SK-N-DZ (cell line): ENCODE measurements at places on chromosomes 7 and 10.
A peak's percentile ranks its signal among the peaks of the same experiment; 100 is the strongest.

- no peak for DNase-seq
These were observed 233.3 kb downstream of the SLC25A13 start for GRCh38 chr7:96088579-96088978.

- no peak for DNase-seq
These were observed 184.1 kb downstream of the NOC3L start for GRCh38 chr10:94178475-94179253.

- DNase-seq = no peak
These were observed 297.8 kb upstream of the PRKCQ start for GRCh38 chr10:6877722-6878392.

DNA sequence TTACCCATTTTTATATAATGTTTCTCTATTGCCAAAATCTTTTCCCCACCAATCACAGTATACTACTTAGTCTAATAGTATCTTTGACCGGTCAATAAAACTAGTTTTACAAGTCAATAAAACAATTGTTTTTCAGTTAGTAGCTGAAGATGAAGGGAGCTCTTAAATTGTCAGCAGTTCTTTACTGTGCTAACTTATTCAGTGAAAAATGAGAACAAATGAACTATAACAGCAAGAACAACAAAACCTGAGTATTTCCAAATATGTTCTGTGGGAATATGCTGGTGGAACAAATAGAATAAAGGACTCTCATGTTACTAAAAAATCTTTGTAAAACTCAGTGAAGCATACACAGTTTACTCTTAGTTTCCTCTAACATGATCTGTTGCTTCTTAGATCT, 134.0 kb downstream of the SEMA3D start:
- no peak for DNase-seq

DNA sequence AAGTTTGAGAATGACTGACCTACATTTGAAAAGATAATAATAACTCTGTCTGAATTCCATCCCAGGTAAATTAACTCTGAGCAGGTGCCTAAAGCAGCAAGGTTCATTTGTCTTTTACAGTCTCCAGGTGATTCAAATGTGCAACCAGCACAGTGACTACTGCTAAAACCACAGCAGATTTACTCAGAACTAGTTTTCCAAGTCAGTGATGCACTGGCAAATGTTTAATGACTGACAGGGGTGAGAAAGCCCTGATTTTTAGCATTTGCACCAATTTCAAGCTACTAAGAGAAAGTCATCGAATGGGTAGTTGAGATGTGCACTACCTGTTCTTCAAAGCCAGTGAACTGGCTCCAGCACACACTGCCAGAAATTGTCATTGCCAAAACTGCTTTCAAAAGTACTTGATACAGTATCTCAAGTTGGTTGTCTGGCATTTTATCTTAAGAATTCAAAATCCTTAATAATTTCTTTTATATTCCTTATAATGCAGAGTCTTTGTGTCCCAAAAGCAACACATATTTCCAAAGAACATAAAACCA, 60.3 kb downstream of the ATOH7 start:
- no peak for DNase-seq

DNA sequence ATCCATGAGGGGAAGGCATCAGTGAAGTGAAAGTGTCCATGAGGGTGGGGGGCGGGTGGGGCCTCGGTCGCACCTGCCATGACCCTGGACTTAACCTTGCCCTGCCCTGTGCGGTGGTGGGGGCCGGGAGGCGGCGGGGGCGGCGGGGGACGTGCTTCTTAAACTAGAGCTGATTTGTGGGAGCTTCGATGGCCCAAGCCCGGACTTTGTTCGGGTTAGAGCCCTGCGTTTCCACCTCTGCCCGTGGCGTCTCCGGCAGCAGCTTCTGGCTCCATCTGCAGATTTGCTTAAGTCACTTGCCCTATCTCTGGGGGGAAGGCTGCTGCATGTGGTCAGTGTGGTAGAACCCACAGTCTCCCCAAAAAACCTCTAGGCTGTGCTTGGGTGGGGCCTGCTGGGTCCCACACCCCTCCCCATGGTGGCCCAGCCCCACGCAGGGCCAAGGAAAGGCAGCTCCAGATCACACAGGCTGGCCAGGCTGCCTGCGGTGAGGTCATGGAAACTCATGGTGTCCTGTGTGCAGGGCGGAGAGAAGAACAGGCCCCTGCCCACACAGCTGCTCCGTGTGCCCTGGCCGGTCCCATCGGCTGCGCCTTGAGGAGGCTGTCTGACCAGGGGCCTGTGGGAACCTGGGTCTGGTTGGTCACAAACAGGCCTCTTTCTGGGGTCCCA, 93.2 kb downstream of the INPP5A start:
- DNase-seq = no peak

- DNase-seq = peak; percentile 43
These were observed 22.8 kb downstream of the LRRC17 start for GRCh38 chr7:102935450-102936115.

DNA sequence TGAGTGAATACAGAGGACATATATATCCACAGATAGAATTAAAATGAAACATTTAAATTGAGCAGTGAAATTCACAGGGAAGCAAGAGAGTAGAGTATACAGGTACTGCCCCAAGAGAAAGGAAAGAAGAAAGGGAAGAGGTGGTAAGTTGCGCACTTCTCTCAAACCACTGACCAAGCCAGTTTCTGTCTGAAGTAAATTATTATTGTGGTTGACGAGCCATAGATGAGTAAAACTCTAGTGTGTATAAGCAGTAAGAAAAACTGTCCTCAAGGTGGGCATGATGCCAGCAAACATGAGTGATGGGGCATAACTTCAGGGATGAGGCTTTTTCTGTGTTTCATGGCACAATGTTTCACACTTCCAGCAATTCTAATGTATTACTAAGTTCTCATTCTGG, 4.4 kb upstream of the BET1 start:
- DNase-seq = no peak

- DNase-seq = no peak
These were observed 1.9 kb upstream of the NEBL start for GRCh38 chr10:20898866-20899535.

DNA sequence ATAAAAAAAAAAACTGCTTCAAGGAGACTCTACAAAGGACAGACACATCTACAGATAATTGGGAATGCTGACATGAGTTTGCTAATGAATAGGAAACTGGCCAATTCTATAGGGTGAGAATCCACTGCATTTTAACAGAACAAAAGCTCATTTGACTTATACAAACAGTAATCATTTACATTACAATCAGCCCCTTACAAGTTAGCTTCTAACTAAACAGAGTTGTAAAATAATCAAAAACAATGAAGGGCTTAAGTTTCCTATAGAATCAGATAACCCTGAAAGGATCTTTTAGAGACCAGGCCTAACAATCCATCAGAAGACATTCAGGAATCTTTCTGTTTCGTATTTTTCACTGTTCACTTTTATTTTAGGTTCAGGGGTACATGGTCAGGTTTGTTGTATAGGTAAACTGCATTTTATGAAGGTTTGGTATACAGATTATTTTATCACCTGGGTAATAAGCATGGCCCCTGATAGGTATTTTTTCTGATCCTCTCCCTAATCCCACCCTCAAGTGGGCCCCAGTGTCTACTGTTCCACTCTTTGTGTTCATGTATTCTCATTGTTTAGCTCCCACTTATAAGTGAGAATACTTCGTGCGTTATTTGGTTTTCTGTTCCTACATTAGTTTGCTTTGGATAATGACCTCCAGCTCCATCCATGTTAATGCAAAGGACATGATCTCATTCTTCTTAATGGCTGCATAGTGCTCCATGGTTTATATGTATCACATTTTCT, 131.3 kb upstream of the NOBOX start:
- DNase-seq = no peak

GRCh38 chr10:77409697-77410471, 227.7 kb downstream of the KCNMA1 start:
- DNase-seq = no peak

DNA sequence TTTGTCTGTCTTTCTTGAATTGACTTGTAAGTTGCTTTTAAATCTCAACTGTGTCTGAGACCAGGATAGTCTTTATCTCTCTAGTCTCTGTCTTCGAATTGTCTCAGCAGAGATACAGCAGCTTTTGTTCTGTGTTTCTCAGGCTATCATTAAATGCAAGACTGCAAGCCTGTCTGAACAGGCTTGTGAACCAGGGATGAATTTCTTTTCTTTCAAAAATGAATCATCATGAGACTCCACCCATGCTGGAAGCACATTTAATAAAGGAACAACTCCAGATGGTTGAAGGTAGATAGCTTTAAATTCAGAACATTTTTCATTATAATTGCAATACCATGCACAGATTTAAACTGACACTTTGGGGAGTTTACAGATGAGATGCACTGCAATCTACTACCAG, 155.9 kb downstream of the SEC23IP start:
- DNase-seq = no peak

DNA sequence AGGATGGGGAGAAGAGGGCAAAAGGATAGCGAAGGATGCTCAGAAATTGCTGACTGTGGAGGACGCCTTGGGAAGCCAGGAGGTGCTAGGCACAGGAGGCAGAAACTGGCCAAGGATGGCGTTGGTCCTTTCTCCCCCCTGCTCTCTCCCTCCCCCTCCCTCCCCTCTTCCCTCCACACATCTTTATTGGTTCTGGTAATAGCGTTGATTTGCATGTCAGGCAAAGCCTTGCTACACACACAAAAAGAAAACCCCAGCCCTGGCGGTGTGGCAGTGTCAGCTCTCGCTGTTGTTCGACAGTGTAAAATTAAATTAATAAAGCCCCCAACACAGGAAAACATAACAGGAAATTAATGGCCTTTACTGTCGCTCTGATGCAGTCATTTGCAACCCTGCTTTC, 47.2 kb downstream of the PAX2 start:
- no peak for DNase-seq

GRCh38 chr7:22574754-22575520, 74.9 kb upstream of the STEAP1B start:
- DNase-seq = no peak

DNA sequence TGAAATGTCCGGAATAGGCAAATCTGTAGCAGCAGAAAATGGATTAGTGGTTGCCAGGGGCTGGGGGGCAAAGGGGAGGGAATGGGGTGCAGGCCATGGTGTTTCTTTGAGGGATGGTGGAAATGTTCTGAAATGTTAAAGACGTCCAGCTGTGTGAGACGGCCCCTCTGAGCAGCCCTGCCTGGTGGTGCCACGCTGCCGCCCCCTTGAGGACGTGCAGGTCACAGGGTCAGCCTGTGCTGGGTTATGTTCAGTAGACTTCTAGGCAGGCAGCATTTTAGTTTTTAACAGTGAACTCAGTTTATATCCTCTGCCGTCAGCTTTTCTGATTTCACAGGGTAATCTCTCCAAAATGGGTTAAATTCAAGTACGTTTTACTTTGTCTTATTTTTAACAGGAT, 9.4 kb downstream of the NUB1 start:
- DNase-seq = no peak

DNA sequence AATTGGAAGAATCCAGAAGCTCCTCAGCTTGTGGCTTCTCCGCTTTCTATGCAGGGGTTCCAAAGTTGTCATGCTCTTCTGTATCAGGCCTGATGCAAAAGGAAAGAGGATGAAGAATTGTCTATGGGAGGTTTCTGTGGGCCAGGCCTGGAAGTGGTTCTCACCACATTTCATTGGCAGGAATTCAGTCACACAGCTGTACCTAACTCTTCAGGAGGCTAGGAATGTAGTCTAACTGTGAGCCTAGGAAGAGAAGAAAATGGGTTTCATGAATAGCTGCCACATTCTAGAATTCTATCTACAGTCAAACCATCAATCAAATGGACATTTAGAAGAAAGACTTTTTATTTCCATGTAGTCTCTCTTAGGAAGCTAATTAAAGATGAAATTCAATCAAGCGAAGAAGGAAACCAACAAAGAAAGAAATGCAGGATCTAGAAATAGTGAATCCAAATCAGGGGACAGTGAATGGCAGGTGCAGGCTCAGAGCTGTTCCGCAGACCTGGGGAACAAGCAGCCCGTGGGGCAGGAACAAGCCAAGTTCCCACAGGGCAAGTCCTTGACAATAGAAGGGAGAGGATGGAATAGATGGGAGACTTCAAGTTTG, 25.4 kb upstream of the USP6NL start:
- DNase-seq = no peak

GRCh38 chr7:107167483-107168232, 1.1 kb upstream of the HBP1 start:
- peak; percentile 79 for DNase-seq

- DNase-seq = no peak
These were observed 76.3 kb downstream of the DKK1 start for GRCh38 chr10:52390388-52390787.

DNA sequence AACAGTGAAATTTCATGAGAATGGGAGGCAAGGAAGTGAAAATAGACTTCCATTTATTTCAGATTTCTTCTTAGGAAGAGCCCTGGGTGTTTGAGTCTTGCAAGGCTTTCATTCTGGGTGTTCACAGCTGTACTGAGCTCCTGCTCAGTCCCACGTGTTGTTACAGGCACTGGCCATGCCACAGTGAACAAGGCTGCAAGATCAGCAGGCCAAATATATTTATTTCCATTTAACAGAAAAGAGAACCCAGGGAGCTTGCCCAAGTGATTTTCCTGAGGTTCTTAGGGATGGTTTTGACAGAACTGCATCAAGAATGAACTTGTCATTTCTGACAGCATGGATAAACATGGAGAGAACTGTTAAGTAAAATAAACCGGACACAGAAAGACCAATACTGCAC, 54.5 kb upstream of the CD36 start:
- no peak for DNase-seq
